Neuronal stem cell (in vitro differentiated cells): ENCODE measurements at places on chromosomes 7 and 10.

DNA sequence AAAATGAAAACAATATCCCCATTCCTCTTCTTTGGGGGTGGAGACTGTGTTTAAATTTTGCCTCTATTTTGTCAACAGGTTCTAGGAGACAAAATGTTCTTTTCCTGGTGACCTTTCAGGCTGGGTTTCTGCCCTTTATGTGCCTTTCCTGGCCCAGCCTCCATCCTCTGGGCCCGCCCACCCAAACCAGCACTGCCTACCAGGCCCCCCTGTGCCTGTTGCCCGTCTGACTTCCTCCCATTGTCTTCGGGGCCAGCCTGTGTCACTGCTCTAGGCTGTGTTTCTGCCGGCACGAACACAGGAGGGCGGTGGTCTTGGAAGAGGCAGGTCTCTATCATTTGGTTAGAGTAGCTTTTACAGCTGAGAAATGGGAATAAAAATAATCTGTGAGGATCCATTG is 13.9 kb downstream of the TSPAN14 start:
- no peaks in the 10 kb centered on the region for H3K27me3 ChIP-seq
- H3K36me3 ChIP-seq, result peaks cover 46% of the 10 kb centered on the region
- H3K4me1 ChIP-seq, result peaks cover 59% of the 10 kb centered on the region
- no peak overlapping the region for H3K4me3 ChIP-seq
- H3K27ac ChIP-seq, result no peak overlapping the region
- no peak for DNase-seq

GRCh38 chr7:30563326-30563942 is 31.2 kb upstream of the GARS1 start:
- no peak overlapping the region for H3K27ac ChIP-seq
- peaks cover 42% of the 10 kb centered on the region for H3K36me3 ChIP-seq
- DNase-seq, result no peak
- H3K27me3 ChIP-seq, result no peaks in the 10 kb centered on the region
- peaks cover 4% of the 10 kb centered on the region for H3K4me1 ChIP-seq
- no peak overlapping the region for H3K4me3 ChIP-seq

DNA sequence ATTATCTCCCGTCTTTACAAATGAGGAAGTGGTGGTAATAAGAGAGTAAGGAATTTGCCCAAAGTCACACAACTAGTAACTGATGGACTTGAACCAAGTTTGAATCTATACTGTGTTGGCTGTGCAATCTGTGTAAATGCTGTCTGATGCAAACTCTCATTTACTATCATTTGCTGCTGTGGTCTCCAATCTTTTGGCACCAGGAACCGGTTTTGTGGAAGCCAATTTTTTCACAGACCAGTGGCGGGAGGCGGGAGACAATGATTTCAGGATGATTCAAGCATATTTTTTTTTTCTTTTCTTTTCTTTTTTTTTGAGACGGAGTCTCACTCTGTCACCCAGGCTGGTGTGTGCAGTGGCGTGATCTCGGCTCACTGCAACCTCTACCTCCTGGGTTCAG is 450.0 kb upstream of the FZD8 start:
- no peak overlapping the region for H3K27ac ChIP-seq
- DNase-seq, result no peak
- no peaks in the 10 kb centered on the region for H3K27me3 ChIP-seq
- H3K4me1 ChIP-seq, result no peaks in the 10 kb centered on the region
- H3K36me3 ChIP-seq, result no peaks in the 10 kb centered on the region

DNA sequence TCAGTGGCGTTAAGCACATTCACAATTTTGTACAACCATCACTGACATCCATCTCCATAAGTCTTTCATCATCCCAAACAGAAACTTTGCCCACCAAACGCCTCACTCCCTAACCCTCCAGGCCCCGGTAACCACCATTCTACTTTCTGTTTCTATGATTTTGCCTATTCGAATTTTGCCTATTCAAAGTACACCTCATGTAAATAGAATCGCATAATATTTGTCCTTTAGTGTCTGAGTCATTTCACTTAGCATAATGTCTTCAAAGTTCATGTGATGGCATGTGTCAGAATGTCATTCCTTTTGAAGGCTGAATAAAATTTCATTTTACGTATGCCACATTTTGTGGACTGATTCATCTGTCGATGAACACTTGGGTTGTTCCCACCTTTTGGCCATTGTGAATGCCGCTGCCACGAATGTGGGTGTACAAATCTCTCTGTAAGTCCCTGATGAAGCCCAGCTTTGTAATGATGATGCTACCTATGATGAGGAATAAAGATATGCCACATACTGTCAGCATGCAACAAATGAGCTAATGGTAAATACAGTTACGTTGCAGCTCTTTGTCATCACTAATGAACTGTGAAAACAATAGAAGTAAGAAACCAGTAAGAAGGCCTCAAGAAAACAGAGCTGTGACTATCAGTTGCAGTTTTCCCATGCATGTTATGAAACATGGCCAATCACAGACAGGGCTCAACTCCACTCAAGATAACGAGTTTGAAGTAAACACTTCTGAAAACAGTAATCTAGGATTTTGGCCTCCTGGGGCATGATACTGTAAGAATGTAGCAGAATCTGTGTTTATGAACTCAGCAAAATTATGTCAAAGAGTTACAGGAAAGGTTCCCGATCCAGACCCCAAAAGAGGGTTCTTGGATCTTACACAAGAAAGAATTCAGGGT is 120.0 kb downstream of the ADAM12 start:
- H3K4me1 ChIP-seq, result no peaks in the 10 kb centered on the region
- no peaks in the 10 kb centered on the region for H3K27me3 ChIP-seq
- no peak for DNase-seq
- H3K27ac ChIP-seq, result no peak overlapping the region
- no peak overlapping the region for H3K4me3 ChIP-seq

GRCh38 chr10:102514487-102515311 is 10.9 kb downstream of the SUFU start:
- no peak overlapping the region for H3K27ac ChIP-seq
- DNase-seq, result no peak
- H3K27me3 ChIP-seq, result no peaks in the 10 kb centered on the region
- H3K4me1 ChIP-seq, result peaks cover 3% of the 10 kb centered on the region
- peaks cover 61% of the 10 kb centered on the region for H3K36me3 ChIP-seq
- H3K4me3 ChIP-seq, result no peak overlapping the region

DNA sequence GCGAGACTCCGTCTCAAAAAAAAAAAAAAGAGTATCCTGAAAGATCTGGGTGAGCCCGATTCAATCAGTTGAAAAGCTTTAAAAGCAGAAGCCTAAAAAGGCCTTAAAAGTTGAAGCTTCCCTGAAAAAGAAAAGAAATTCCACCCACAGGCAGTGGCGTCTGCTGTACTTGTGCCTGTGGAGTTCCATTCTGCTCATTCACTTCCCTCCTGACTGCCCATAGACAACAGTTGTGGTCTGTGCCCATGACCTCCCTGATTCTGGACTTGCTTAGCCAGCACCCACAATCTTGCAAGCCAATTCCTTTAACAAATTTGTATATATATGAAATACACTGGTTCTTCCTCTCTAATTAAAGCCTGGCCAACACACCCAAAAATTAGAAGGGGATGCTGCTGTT is 141.7 kb downstream of the DLG5 start:
- H3K4me1 ChIP-seq, result no peaks in the 10 kb centered on the region
- H3K4me3 ChIP-seq, result no peak overlapping the region
- no peaks in the 10 kb centered on the region for H3K27me3 ChIP-seq
- peaks cover 60% of the 10 kb centered on the region for H3K36me3 ChIP-seq
- H3K27ac ChIP-seq, result no peak overlapping the region

- no peak overlapping the region for H3K4me3 ChIP-seq
- H3K4me1 ChIP-seq, result peaks cover 3% of the 10 kb centered on the region
- H3K27me3 ChIP-seq, result no peaks in the 10 kb centered on the region
- no peaks in the 10 kb centered on the region for H3K36me3 ChIP-seq
- no peak for DNase-seq
Measured at GRCh38 chr7:25429731-25430130, 201.4 kb upstream of the NPVF start.

- H3K4me1 ChIP-seq, result no peaks in the 10 kb centered on the region
- no peak for DNase-seq
- no peak overlapping the region for H3K27ac ChIP-seq
- no peaks in the 10 kb centered on the region for H3K27me3 ChIP-seq
Measured at GRCh38 chr7:18927134-18927533, 190.3 kb downstream of the TWIST1 start.

DNA sequence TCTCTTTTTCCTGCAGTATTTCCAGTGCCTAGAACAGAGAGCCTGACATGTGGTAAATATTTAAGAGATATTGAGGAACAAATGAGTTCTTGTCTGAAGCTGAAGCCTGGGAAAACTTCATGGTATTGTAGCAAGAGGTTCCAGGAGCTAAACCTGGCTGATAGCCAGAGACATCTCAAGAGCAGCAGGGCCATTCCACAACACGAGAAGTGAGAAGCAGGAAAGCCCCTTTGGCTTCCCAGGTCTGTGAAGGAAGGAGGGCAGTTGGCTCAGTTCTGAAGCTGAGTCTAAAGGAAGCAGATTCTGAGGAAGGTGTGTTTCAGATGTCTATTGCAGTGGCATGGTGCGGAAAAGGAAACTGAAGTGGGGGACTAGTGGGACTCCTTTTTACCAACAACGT is 63.8 kb upstream of the FAM204A start:
- no peak overlapping the region for H3K4me3 ChIP-seq
- DNase-seq, result no peak
- H3K27ac ChIP-seq, result no peak overlapping the region
- H3K27me3 ChIP-seq, result no peaks in the 10 kb centered on the region

- no peak overlapping the region for H3K4me3 ChIP-seq
- DNase-seq, result no peak
- H3K36me3 ChIP-seq, result no peaks in the 10 kb centered on the region
- H3K27ac ChIP-seq, result no peak overlapping the region
Measured at GRCh38 chr7:118288098-118288497, 63.6 kb downstream of the ANKRD7 start.

DNA sequence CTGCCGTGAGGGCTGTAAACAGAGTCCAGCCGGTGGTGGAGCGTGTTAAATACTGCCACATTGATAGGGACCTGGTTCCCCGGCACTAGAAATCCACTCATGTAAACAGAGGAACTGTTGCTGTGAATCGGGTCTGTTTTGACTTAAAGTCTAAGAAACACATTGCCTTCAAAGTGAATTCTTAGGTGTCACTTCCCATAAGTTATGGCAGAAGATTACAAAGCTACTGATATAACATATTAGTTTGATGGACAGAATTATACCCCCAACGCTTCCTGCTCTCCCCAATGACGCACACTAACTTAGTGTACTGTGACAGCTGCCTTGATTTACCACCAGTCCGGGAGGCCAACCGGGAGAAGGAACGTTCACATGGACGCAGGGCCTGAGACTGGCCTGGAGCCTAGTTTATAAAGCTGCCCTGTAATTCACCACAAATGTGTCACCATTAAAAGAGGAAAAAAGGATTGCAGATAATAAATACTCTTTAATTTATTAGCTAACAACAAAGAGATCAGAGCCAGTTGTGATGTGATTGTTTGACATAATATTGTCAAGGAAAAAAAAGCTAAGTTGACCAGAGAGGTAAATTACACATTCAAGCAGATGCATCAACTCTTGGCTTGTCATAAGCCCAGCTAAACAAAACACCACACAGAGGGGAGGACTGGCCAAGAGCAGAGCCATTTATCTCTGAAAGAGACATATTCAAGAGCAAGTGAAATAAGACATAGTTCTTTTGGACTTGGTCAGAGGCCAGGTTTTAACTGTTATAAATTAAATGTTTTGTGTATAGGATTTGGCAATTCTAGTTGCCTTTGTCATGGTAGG is 820.6 kb downstream of the LRMDA start:
- H3K4me1 ChIP-seq, result no peaks in the 10 kb centered on the region
- H3K27me3 ChIP-seq, result no peaks in the 10 kb centered on the region
- no peak for DNase-seq
- H3K36me3 ChIP-seq, result no peaks in the 10 kb centered on the region
- H3K4me3 ChIP-seq, result no peak overlapping the region

GRCh38 chr10:67803588-67804394 is 34.2 kb downstream of the DNAJC12 start:
- H3K4me3 ChIP-seq, result no peak overlapping the region
- no peaks in the 10 kb centered on the region for H3K4me1 ChIP-seq
- H3K27me3 ChIP-seq, result no peaks in the 10 kb centered on the region
- no peak for DNase-seq
- H3K36me3 ChIP-seq, result no peaks in the 10 kb centered on the region

DNA sequence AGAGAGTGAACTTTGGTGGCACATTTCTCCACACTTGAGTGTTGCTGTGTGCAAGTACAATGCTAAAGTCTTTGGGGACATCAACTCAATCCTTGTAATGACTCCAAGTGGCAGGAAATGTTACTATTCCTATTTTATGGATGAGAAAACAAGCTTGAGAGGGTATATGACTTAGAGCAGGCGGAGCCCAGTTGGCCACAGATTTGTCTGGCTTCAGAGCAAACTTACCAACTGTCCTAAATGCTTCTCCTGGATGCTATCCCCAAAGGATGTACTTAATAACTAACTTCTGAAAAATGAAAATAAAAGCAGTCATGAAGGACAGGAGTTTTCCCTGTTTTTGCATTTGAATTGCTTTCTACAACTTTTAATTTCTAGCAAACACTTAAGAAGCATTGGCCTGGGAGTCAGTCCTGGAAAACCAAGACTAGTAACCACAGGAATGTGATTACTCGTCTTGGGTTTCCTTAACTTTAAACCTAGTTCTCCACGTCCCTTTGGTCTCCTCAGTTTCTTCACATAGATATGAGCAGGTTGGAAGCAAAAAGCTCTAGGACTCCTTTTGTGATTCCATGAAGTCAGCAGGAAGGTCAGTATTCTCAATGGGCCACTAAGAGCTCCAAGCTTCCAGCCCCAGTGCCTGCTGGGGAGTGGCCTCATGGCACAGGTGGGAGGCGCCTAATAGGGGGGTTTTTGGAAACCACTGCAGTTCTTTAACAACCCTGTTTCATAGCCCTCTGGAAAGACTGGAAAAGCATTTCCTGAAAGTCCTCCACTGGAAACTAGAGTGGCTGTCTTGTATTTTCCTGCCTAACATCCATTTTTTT is 140.8 kb downstream of the GLCCI1 start:
- no peak overlapping the region for H3K27ac ChIP-seq
- peaks cover 7% of the 10 kb centered on the region for H3K4me1 ChIP-seq
- DNase-seq, result no peak
- no peak overlapping the region for H3K4me3 ChIP-seq

- no peaks in the 10 kb centered on the region for H3K27me3 ChIP-seq
- no peaks in the 10 kb centered on the region for H3K36me3 ChIP-seq
- H3K27ac ChIP-seq, result no peak overlapping the region
- DNase-seq, result no peak
- no peaks in the 10 kb centered on the region for H3K4me1 ChIP-seq
- no peak overlapping the region for H3K4me3 ChIP-seq
Measured at GRCh38 chr7:155188357-155188756, 109.3 kb upstream of the INSIG1 start.

- DNase-seq, result no peak
- no peak overlapping the region for H3K27ac ChIP-seq
- H3K4me1 ChIP-seq, result no peaks in the 10 kb centered on the region
- H3K27me3 ChIP-seq, result no peaks in the 10 kb centered on the region
- no peak overlapping the region for H3K4me3 ChIP-seq
Measured at GRCh38 chr7:149860821-149861727, 12.7 kb upstream of the ATP6V0E2 start.

GRCh38 chr10:34530778-34531177 is 284.3 kb downstream of the PARD3 start:
- no peak overlapping the region for H3K27ac ChIP-seq
- H3K27me3 ChIP-seq, result no peaks in the 10 kb centered on the region
- H3K4me3 ChIP-seq, result no peak overlapping the region
- DNase-seq, result no peak
- peaks cover 34% of the 10 kb centered on the region for H3K4me1 ChIP-seq

- no peak overlapping the region for H3K4me3 ChIP-seq
- peaks cover 32% of the 10 kb centered on the region for H3K4me1 ChIP-seq
- no peaks in the 10 kb centered on the region for H3K36me3 ChIP-seq
- H3K27ac ChIP-seq, result no peak overlapping the region
Measured at GRCh38 chr10:34200355-34200901, 614.7 kb downstream of the PARD3 start.
